ENCODE measurements at places on chromosomes 2 and 18.

- no peak for DNase-seq
Observed at GRCh38 chr2:222433332-222434173, 9.2 kb downstream of the SGPP2 start.

DNA sequence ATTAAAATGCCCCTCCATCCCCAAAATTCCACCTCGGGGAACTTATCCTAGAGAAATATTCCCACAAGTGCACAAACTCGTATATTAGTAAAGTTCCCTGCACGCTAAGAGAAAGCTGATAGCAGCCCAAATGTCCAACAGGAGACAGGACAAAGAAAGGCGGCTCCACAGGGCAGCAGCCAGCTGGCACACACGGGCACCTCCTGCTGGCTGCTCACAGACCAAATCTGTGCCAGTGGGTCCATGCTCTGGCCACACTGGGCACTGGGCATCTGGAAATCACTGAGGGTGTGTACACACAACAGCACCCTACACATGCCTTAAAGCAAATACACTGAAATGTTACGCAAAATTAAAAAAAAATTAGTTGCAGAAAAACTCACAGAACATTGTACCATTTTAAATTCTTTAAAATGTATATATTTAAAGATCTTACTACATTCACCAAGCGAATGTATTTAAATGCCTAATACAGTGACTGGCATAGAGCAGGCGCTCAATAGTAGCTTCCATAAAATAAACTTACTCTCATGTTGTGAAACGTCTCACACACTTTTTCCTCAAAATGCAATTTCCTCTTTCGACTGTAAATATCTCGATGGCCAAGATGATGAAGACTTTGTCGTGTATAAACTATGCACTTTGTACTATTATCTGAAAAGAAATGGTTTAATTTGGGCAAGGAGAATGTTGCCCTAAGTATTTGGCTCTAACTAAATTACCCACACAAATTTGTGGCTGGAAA, 19.4 kb downstream of the ZNF516 start:
- no peak for DNase-seq

- peak; percentile 36 for DNase-seq
Observed at GRCh38 chr2:16656784-16657391, 8.7 kb downstream of the CYRIA start.

GRCh38 chr18:74571895-74572680, 25.6 kb upstream of the ZNF407 start:
- no peak for DNase-seq

DNA sequence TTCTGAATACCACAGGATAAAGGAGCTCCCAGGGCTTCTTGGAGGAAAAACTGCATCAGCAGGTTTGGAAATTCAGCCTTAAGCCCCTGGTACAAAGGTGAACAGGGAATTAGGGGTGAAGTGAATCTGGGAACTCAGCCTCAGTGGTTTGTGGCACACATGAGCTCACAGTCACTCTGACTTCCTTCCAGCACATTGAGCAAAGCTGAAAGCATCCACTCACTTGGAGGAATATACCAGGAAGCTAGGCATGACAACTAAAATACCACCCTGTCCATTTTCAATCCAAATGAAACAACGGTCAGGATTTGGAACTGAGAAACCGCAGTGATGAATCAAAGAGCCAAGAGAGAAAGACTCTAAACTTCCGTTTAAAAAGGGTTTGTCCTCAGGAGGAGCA, 216.1 kb downstream of the ICOS start:
- DNase-seq: no peak
